ENCODE measurements at places on chromosomes 13 and 19.

DNA sequence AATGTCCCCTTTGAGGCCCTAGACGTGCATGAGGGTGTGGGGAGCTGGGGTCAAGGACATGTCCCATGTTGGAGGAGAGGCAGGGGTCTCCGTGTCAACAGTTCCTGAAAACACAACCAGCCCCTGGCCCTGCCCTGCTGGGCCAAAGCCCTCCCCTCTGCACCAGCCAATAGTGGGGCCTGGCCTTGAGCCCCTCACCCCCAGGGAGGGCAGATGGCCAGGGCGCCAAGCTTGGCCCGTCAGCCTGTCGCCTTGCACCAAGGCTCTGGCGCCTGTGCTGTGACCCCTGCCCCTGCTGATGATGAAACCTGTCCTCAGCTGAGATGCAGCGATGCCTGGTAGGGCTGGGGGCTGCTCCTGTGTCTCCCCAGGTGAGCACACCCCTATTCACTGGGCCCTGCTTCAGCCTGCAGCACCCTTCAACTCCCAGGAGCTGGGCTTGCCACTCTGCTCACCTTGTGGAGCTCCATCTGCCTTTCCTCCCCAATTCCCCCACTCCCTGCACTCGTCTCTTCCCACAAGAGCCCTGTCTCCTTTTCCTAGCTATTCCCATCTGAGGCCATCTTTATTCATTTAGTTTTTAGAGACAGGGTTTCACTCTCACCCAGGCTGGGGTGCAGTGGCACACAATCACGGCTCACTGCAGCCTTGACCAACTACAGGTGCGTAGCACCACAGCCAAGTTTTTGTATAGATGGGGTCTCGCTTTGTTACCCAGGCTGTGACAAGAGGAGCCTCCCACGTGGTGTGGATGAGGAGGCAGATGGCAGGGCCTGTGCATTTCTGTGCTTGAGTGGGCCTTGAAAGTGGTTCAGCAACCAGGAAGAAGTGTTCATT is 2.1 kb upstream of the HAMP start:
- no peak for DNase-seq

DNA sequence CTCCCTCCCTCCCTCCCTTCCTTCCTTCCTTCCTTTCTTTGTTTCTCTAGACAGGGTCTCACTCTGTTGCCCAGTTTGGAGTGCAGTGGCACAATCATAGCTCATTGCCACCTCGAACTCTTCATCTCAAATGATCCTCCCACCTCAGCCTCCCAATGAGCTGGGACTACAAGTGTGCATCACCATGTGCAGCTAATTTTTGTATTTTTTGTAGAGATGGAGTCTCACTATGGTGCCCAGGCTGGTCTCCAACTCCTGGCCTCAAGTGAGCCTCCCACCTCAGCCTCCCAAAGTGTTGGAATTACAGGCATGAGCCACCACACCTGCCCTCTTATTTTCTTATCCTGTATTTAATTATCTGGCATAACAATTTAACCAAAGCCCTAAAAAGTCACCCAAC is 4.4 kb downstream of the UPK1A start:
- no peak for DNase-seq

DNA sequence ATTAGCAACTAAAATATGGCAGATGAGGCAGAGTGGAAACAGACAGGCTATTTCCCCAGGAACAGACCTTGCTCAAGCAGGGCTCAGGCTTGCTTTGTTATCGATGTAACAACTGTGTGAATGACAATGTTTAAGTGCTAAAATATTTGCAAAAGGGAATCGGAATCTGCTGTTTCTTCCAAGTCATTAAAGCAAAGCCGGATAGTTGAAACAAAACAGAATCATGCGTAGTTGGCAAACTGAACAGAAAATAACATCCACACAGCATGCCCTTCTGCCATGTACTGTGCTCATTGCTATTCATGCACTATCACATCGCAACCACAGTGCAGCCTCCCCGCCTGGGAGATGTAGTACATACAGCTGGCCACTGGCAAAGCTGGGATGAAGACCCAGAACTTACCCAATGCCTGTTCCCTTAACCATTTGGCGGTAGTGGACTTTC is 799.1 kb downstream of the DIAPH3 start:
- DNase-seq = no peak

DNA sequence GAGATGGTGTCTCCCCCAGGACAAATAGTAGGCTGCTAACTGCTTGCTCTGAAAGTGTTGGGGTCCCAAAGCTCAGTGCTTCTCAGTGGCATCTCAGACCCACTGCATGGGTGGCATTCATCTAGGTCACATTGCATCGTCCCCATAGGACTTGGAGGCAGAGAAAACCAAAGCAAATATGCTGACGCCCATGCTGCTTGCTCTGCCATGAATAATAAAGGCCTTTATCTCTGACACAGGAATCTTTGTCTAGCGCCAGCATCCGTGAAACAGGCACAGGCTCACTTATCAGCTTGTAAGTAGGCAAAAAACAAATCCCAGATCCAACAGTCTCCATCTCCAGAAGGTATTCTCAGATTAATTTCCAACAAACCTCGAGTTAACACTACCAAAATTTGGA is 18.9 kb upstream of the IPO5 start:
- DNase-seq = no peak

DNA sequence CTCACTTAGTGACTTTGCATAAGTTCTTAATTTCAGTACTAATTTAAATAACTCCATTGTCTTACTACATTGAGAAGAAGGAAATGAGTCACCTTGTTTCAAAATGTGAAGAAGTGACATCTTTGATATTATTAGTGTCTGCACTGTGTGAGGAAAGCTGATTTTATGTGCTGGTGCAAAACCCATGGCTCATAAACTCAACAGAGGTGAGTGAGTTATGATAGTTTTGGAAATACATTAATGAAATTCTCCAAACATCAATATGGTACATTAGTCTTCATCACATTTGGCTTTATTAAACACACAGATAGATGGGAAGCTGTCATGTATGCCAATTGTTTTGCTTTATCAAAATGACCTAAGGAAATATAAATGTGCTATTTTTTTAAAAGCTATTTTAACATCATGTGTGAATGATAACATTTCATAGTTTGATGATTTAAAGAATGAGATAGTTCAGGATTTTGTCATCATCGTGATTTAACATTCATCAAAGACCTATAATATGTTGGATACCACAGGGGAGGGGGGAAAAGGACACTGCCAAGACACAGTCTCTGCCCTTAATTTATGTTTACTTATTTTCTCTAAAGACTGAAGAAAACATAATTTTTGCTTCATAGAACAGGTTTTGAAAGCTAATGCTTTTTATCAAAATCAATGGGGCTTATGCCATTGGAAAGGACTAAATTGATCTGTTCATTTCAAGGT is 902.3 kb upstream of the SLITRK1 start:
- DNase-seq = no peak

- DNase-seq = no peak
Observed at GRCh38 chr19:42568006-42568405, 26.7 kb downstream of the CEACAM8 start.

GRCh38 chr19:50036908-50037307 is 11.1 kb downstream of the ZNF473 start:
- DNase-seq = no peak

DNA sequence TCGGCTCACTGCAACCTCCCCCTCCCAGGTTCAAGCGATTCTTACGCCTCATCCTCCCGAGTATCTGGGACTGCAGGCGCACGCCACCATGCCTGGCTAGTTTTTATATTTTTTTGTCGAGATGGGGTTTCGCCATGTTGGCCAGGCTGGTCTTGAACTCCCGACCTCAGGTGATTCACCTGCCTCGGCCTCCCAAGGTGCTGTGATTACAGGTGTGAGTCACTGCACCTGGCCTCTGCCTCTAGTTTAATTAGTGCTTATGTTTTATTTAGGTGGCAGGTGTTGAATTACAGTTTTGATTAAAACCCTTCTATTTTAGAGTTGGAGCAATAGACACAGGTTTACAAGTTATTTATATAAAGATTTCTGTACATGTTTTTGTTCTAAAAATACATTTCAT is 42.8 kb downstream of the ATP11A start:
- DNase-seq = no peak

GRCh38 chr13:80010286-80010831 is 330.6 kb downstream of the SPRY2 start:
- DNase-seq = no peak

DNA sequence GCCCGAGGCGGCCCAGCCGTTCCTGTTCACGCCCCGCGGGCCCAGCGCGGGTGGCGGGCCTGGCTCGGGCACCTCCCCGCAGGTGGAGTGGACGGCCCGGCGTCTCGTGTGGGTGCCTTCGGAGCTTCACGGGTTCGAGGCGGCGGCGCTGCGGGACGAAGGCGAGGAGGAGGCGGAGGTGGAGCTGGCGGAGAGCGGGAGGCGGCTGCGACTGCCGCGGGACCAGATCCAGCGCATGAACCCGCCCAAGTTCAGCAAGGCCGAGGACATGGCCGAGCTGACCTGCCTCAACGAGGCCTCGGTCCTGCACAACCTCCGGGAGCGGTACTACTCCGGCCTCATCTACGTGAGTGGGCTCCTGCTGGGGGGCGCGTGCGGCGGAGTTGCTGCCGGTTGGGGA is 7.0 kb downstream of the MYH14 start:
- no peak for DNase-seq

- no peak for DNase-seq
Observed at GRCh38 chr13:34967851-34968562, 25.9 kb downstream of the NBEA start.

- no peak for DNase-seq
Observed at GRCh38 chr13:64234255-64234654, 2818.6 kb upstream of the PCDH20 start.

DNA sequence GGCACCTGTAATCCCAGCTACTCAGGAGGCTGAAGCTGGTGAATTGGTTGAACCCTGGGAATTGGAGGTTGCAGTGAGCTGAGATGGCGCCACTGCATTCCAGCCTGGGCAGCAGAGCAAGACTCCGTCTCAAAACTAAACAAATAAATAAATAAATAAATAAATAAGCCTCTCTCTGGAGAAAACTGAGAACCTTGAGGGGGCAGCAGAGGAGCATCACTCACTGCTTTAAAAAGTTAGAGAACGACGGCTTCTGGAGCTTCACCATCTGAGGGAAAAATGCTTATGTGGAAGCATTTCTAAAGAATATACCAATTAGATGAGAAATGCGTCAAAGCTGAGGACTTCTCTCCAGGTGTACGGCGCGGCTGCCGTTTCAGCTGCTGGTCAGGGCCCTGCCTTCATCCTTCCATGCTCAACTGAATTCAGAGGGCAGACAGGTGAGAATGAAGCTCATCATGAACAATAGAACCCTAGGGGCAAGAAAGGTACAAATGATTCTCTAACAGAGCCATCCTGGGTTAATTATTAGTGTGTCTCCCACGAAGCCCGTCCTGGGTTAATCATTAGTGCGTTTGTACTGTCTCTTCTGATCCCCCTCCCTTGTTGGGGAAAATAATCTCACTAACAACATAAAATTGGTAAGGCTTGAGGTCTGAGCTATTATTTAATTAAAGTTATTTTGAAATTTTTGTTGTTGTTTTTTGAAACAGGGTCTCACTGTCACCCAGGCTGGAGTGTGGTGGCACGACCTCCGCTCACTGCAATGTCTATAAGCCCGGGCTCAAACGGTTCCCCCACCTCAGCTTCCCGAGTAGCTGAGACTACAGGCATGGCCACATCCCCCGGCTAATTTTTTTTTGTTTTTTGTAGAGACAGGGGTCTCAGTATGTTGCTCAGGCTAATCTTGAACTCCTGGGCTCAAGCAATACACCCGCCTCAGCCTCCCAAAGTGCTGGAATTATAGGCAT is 80.1 kb downstream of the IPO5 start:
- no peak for DNase-seq

DNA sequence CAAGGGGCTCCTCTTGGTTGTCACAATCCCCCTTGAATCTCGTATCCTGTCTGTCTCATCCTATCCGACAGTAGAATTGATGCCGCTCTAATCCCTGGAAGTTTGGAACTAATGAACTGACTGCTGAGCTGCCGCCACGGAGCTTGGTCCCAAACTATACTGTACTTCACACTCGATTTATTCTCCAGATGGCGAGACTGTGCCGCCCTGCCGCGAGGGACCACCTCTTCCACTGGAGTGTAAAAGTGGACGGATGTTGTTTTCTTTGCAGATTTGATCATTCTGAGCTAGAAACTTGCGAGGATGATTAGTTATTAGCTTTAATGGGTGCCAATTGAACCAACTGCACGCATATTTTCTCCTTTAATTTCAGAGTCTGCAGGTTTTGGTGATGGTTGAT is 117.2 kb downstream of the ZIC5 start:
- no peak for DNase-seq

Data from NCI-H187 treated with DMSO at 0.1 percent for 48 hours (cell line).